Stimulated activated naive B cell treated with anti-CD40 and anti-IgM and Interleukin-4, amounts not matched to agents 10 μg/mL and 1 μg/mL and 100 μg/mL, for 72 hours (primary cell): ENCODE measurements at places on chromosomes 5 and 9.

DNA sequence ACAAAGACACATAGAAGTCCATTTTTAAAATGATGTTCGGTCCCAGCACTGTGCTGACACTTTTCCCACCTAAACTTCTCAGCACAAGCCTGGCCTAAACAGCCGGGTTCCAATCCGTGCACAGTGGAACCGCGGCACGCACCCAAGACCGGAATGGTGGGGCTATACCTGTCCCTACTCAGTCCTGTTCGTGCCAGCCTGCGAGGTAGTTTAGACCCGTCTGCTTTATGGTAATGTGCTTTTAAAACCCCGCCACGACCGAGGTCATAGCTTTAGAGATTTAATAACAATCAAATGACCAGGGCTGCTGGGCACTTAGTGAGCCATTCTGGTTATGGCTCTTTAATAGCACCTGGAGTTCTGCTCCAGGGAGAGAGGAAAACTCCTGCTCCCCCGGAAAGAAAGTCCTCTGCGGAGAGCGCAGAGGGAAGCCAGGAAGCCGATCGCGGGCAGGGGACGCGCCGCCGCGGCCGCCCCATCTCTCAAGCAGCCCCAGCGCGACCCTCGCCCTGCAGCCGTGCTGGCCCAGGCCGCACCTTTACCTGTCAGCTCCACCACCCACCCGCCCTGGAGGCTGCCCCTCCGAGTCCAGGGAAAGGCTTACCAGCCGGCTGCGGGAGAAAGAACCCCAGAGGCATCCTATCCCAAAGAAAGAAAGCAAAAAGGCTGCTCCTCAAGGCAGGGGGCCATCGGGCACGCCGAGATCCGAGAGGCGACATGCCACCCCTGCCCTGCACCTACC lies 511 bp downstream of the ARL15 start:
- DNase-seq, result peak; percentile 5

- DNase-seq, result no peak
Observed at GRCh38 chr9:88875400-88876120, 115.7 kb upstream of the S1PR3 start.

DNA sequence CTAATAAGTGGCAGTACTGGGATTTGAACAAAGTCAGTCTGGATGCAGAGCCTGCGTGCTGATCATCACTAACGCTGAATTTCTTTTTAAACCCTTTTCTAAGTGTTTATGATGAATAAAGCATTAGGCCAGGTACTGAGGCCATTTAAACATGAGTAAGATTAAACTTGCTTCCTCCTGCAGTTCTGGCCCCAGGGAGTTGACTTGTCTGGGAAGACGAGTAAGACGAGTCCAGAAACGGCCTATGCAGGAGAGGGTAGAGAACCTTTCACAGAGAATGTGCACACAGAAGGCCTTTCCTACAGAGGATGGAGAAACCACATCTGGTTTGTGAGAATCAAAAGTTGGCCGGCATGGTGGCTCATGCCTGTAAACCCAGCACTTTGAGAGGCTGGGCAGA lies 42.9 kb downstream of the SPRY4 start:
- no peak for DNase-seq

GRCh38 chr5:78232163-78232562 lies 62.3 kb downstream of the AP3B1 start:
- DNase-seq, result no peak

DNA sequence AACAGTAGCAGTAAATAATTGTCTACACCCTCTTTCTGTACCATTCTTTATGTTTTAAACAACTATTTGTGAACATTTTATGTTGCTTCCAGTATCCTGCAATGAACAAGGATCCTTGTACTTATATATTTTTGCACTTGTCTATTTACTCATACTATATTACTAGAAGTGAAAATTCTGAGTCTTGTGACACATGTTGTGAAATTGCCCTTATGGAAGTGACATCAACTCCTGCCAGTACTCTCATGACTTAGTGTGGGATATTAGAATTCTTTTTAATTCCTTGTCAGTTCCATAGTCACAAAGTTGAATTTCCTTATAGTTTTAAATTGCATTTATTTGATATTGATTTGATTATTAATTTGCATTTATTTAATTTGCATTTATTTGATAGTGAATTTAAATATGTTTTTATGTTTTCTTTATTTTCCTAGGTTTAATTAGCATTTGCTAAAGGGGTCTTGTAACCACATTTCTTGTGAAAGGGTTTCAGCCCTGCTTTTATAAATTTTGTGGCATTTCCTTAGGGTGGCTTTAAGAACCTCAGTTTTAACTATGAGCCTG lies 27.7 kb downstream of the PARP8 start:
- no peak for DNase-seq

GRCh38 chr5:143196601-143197259 lies 206.8 kb downstream of the NR3C1 start:
- no peak for DNase-seq

- DNase-seq, result peak; percentile 22
Observed at GRCh38 chr5:90434116-90434714, 24.7 kb upstream of the CETN3 start.

DNA sequence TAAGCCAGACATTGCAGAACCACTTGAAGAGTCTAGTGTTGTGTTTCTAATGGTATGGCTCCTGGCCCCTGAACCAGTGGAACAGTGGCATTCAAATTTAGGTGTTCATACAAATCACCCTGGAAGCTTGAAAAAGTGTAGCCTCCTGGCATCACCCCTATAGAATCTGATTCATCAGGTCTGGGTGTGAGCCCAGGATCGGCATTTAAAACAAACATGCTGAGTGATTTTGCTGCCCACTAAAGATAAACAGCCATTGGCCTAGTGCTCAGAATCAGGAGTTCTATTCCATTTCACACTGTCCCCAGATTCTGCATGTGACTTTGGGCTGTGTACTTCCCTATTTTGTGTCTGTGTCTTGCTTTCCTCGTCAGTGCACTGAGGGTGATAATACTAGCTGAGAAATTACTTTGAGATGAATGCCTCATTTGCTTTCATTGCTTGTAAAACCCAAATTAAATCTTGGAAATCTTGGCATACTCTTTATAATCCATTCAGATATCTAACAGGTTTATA lies 241.5 kb upstream of the CLINT1 start:
- DNase-seq, result no peak
